ENCODE measurements at places on chromosomes 5 and 9.

DNA sequence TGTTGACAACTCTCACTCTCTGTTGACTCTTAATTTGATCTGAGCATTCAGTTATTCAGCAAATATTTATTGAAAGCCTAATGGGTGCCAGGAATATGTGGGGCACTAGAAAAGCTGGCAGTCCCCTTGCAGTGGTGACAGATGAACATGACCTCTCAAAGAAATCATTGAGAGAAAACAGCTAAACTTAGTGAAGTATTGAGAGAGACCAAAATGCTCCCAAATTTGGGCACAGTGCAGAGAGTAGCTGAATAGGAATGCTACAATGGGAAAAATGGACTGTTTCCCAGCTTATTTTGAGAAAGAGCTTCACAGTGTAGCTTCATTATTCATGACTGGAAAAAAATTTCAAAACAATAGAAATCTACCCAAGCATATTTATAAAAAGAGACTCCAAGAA is 257.9 kb downstream of the SGCD start:
- H3K4me1 ChIP-seq = no peaks in the 10 kb centered on the region
- DNase-seq = no peak
- no peak overlapping the region for H3K4me3 ChIP-seq
- H3K36me3 ChIP-seq = no peaks in the 10 kb centered on the region
- peaks cover 22% of the 10 kb centered on the region for H3K27me3 ChIP-seq
- H3K27ac ChIP-seq = no peak overlapping the region

DNA sequence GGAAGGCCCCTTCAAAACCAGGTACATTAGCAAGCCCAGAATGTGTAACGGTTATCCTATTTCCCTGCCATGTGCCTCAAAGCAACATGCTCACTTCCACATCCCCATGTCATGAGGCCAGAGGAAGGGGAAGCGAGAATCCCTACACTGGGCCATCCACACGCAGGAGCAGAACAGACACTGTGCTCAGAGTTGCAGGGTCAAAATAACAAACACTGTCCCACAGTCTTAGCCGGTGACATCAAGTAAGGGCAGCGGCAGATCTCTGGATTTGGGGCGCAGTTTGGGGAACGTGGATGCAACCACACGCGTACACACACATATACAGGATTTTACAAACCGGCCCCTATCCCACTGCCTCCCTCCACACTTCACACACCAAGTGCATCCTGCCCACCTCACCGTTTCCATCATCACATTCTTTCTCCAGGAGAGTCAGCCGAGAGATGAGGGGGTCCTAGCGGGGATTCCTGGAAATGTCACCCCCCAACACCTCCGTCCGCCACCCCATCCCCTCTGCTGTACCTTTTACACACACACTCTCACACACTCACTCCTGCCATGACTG is 776 bp downstream of the APBA1 start:
- no peak overlapping the region for H3K27ac ChIP-seq
- H3K4me1 ChIP-seq = peaks cover 9% of the 10 kb centered on the region
- H3K36me3 ChIP-seq = no peaks in the 10 kb centered on the region
- peaks cover 26% of the 10 kb centered on the region for H3K27me3 ChIP-seq

DNA sequence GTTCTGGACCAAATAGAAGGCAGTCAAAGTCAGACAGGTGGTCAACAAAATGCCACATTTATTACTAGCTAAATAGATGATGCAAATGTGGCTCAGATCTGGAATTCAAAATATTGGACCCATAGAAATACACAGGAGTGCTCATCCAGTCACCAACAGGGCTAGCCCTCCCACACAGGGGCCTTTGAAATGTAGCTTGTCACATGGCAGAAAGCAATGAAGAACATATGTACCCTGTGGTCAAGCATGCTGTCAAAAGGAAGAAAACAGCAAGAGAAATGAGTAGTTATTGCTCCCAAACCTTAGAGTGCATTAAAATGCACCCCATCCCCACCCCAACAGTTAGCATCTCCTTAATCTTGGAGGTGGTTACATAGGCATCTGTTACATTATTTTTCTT is 20.9 kb upstream of the CCDC112 start:
- no peaks in the 10 kb centered on the region for H3K4me1 ChIP-seq
- H3K4me3 ChIP-seq = no peak overlapping the region
- H3K27me3 ChIP-seq = peaks cover 13% of the 10 kb centered on the region
- no peak for DNase-seq
- no peaks in the 10 kb centered on the region for H3K36me3 ChIP-seq
- no peak overlapping the region for H3K27ac ChIP-seq

DNA sequence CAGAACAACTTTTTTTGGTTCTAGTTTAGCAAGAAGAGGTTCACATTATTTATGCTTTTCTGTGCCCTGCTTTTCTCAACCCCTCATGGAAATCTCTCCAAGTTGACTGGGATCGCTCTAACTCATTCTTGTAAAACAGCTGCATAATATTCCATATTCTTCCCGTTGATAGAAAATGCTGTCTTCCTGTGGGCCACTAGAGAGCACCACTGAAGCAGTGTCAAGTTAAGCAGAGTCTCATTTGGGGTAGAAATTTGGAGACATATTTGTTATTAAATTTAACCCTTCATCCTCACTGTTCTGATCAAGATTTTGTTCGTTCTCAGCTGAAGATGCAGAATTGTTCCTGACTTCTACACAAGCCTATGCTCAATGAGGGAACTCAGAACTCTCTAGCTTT is 140.1 kb downstream of the CEMIP2 start:
- no peaks in the 10 kb centered on the region for H3K36me3 ChIP-seq
- no peak overlapping the region for H3K4me3 ChIP-seq
- H3K27ac ChIP-seq = no peak overlapping the region
- no peaks in the 10 kb centered on the region for H3K27me3 ChIP-seq
- no peaks in the 10 kb centered on the region for H3K4me1 ChIP-seq

- peaks cover 1% of the 10 kb centered on the region for H3K27me3 ChIP-seq
- DNase-seq = no peak
- H3K4me3 ChIP-seq = no peak overlapping the region
- H3K36me3 ChIP-seq = no peaks in the 10 kb centered on the region
- H3K4me1 ChIP-seq = no peaks in the 10 kb centered on the region
These were observed 54.9 kb upstream of the CAMK4 start for GRCh38 chr5:111169269-111169668.

DNA sequence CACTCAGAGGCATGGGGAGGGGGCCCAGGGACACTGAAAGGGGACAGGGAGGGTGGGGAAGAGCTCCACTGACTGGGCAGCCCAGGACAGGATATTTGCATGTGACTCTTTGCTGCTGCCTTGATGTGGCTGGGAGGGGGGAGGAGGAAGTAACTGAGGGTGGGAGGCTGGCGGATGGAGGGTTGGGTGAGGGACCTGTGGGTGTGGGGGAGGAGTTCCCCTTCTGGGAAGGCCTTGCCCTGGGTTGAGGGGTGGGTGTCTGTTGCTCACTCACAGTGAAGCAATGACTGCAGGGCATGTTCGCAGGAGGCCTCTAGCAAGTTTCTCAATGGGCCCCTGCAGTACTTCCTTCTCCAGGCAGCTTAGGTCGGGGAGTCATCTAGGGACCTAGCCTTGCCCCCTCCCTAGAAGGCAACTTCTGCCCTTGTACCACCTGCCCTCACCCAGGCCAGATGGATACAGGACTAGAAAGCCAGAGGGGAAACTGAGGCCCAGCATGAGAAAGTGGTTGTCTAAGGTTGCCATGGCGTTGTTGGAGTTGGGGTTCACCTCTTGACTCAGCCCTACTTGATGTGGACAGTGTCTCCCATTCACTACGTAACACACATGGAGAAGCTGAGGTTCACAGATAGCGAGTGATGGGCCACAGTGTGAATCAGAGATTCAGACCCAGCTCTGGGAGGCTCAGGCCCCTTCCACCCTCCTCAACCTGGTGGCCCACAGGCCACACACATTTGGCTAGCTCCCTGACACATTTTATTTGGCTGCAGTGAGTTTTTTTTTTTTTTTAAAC is 3.0 kb downstream of the GRK6 start:
- H3K36me3 ChIP-seq = peaks cover 68% of the 10 kb centered on the region
- H3K4me1 ChIP-seq = peaks cover 59% of the 10 kb centered on the region
- no peaks in the 10 kb centered on the region for H3K27me3 ChIP-seq
- peak overlapping the region; percentile 97 for H3K4me3 ChIP-seq

DNA sequence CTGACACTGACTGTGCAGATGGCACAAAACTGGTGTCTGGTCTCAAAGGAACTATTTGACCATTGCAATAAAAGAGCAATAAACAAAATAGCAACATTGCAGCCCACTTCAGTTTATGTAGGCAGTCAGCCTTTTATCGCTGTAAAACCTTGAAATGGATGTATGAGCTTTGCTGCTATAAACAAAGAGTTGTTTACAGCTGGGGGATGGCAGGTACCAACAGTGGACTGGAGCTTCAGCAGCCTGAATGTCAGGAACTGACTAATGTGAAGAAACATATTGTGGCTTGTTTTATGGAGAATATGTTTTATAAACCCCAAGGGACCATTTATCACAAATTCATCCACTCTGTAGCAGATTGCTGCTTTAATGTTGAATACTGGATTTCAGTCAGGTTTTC is 78.0 kb downstream of the PTPRD start:
- H3K36me3 ChIP-seq = no peaks in the 10 kb centered on the region
- H3K4me1 ChIP-seq = no peaks in the 10 kb centered on the region
- DNase-seq = no peak
- no peak overlapping the region for H3K27ac ChIP-seq

- H3K4me3 ChIP-seq = no peak overlapping the region
- DNase-seq = no peak
- H3K27me3 ChIP-seq = peaks cover 12% of the 10 kb centered on the region
- H3K4me1 ChIP-seq = no peaks in the 10 kb centered on the region
- no peak overlapping the region for H3K27ac ChIP-seq
These were observed 111.9 kb upstream of the FST start for GRCh38 chr5:53368516-53368915.

- DNase-seq = no peak
- no peaks in the 10 kb centered on the region for H3K4me1 ChIP-seq
- H3K4me3 ChIP-seq = no peak overlapping the region
- no peaks in the 10 kb centered on the region for H3K36me3 ChIP-seq
- no peak overlapping the region for H3K27ac ChIP-seq
- no peaks in the 10 kb centered on the region for H3K27me3 ChIP-seq
These were observed 9.2 kb upstream of the OTULINL start for GRCh38 chr5:14572385-14572784.

- no peak for DNase-seq
- no peaks in the 10 kb centered on the region for H3K4me1 ChIP-seq
- H3K4me3 ChIP-seq = no peak overlapping the region
- no peaks in the 10 kb centered on the region for H3K27me3 ChIP-seq
- H3K36me3 ChIP-seq = no peaks in the 10 kb centered on the region
- no peak overlapping the region for H3K27ac ChIP-seq
These were observed 68.4 kb downstream of the HSPA4 start for GRCh38 chr5:133120156-133120750.

DNA sequence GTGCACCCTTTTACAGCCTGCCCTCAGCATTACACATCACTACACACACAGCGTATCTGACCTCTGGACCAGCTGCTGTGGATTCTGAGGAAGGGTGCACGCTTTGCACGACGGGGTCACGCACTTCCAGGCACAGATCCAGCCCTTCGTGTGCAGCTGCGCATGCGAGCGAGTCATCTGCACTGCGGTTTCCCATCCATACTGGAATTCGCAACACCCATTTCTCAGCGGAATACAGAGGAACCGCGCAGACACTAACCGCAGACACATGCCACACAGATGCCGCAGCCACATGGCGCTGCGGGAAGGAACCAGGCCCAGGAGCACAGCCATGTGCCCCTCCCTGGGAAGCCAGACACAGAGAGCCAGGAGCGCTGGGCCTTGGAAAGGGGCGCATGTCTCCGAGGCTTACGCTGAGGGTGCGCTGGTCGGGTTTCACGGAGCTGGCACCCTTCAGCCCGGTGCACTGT is 43.5 kb downstream of the PNPLA7 start:
- DNase-seq = no peak
- no peaks in the 10 kb centered on the region for H3K27me3 ChIP-seq
- H3K4me3 ChIP-seq = no peak overlapping the region

GRCh38 chr5:111829701-111830100 is 72.7 kb upstream of the NREP start:
- no peaks in the 10 kb centered on the region for H3K36me3 ChIP-seq
- H3K27ac ChIP-seq = no peak overlapping the region
- H3K4me1 ChIP-seq = no peaks in the 10 kb centered on the region
- H3K27me3 ChIP-seq = no peaks in the 10 kb centered on the region

GRCh38 chr5:166369346-166369745 is 1922.1 kb upstream of the WWC1 start:
- H3K4me3 ChIP-seq = no peak overlapping the region
- DNase-seq = no peak
- H3K4me1 ChIP-seq = no peaks in the 10 kb centered on the region
- H3K36me3 ChIP-seq = no peaks in the 10 kb centered on the region
- H3K27ac ChIP-seq = no peak overlapping the region
- H3K27me3 ChIP-seq = no peaks in the 10 kb centered on the region

DNA sequence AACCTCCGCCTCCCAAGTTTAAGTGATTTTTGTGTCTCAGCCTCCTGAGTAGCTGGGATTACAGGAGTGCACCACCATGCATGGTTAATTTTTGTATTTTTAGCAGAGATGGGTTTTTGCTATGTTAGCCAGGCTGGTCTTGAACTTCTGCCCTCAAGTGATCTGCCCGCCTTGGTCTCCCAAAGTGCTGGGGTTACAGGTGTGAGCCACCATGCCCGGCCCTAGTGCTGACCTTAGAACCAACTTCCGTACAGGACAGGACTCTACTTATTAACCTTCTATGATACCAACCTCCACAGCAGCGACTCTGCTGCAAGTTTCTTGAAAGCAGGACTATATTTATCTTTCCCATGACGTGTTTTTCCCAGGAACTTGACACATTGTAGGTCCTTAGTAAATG is 176.9 kb downstream of the RGS3 start:
- peaks cover 5% of the 10 kb centered on the region for H3K27me3 ChIP-seq
- no peaks in the 10 kb centered on the region for H3K36me3 ChIP-seq
- H3K4me3 ChIP-seq = no peak overlapping the region
- H3K4me1 ChIP-seq = no peaks in the 10 kb centered on the region
- H3K27ac ChIP-seq = no peak overlapping the region

DNA sequence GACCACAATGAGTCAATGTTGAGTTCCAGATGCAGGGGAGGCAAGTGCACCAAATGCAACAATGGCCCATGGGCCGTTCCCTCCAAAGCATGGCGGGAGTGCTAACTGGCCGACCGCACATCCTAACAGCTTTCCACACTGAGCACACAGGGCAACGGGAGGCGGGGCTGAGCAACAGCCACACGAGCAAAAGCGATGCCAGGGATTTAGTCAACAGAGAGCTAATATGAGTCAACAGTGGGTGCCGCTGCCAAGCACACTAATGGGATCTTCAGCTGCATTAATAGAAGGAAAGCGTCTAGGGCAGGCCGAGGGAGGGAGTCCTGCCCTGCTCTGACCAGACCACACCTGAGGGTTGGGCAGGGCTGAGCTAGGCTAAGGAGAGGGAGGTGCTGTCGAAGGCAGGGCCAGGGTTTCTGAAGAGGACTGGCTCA is 4.6 kb downstream of the EPB41L4B start:
- DNase-seq = no peak
- peaks cover 15% of the 10 kb centered on the region for H3K4me1 ChIP-seq

- DNase-seq = peak; percentile 58
- H3K4me1 ChIP-seq = no peaks in the 10 kb centered on the region
- no peaks in the 10 kb centered on the region for H3K36me3 ChIP-seq
- H3K27me3 ChIP-seq = peaks cover 40% of the 10 kb centered on the region
- no peak within 1 kb of the TSS for H3K4me3 ChIP-seq
These were observed at the start of gene SLC25A48 for GRCh38 chr5:135834639-135835529. SLC25A48 (plus strand) TSS chr5:135834663; CDS start chr5:135834848, 185 bp downstream.
